NCI-H1436 (cell line): ENCODE measurements at places on chromosomes 11 and 22.

DNA sequence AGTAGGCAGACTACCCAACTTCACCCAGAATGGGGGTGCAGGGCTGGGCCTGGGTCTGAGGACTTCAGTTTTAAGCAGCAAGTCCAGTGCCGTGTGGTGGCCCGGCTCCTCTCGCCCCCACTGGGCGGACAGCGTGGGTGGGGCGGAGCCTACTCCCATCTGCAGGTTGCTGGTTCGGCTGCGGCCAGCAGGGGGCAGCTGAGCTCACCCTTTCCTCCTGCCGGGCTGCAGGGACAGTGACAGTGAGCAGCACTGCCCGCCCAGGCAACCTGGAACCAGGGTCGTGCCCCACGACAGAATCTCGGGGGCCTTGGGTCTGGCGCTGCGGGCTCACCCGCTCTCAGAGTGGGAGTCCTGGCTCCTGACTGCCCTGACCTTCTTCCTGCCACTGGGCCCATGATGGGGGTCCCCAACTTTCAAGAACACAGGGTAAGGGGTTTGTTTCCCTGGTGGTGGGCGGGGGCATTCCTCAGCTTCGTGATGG lies 6.2 kb upstream of the NEAT1 start:
- DNase-seq = peak; percentile 83

DNA sequence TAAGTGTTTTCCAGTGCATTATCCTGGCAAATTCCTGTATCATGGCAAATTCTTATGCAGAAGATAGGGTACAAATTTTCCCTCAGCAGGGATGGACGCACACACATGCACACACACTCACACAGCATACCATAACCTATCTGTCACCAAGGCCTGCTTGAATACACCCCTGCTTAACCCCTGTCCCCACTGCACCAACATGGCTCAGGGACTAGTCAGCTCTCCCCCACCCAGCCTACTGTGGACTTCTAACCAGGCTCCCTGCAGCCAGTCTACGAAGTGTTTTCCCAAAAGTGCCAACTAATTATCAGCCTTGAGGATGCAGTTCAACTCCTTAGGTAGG lies 63.1 kb downstream of the RAB30 start:
- DNase-seq = no peak

GRCh38 chr11:120925944-120926343 lies 98.0 kb upstream of the TBCEL start:
- no peak for DNase-seq

- no peak for DNase-seq
Measured at GRCh38 chr22:24208012-24208749, 26.9 kb downstream of the SUSD2 start.

- no peak for DNase-seq
Measured at GRCh38 chr11:72250661-72251464, 6.9 kb upstream of the PHOX2A start.

GRCh38 chr11:84430661-84431060 lies 1144.5 kb upstream of the CCDC90B start:
- DNase-seq = peak; percentile 22

DNA sequence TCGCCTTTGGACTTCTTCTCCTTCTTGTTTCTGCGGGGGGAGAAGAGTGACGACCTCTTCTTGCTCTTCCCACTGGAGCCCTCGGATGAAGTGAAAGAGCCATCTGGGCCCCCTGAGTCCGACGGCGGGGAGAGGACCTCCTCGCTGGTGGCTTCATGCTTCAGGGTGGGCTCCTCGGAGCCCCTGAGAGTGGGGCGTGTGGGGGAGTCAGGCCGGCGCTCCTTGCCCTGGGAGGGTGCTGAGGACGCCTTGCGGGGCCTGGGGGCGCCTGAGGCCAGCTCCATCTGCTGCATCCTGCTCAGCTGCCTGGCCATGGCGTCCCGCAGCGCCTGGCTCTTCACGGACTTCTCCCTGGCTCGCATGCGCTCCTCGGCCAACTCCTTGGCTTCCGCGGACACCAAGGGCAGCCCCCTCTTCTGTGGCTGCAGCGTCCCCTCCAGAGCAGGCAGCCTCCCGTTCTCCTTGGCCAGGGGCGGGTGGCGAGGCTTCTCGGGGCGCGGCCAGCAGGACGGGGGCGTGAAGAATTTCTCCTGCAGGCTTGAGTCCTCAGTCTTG lies 43.3 kb upstream of the BID start:
- no peak for DNase-seq

DNA sequence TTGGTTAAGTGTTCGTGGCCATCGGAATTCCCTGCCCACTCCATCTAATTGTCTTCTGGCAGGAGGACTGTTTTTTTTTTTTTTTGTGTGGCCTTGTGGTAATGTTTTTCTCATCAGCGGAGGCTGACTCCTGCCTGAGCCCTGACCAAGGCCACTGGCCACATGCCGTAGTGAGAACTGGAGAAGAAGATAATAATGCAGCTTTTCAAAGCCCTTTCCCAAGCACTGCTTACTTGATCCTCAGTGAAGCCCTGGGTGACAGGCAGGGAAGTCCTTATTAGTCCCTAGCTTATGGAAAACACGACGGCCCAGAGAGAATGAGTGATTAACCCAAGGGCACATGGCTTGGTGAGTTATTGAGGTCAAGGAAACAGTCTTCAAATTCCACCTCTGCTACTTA lies 71.2 kb downstream of the ADM start:
- no peak for DNase-seq

GRCh38 chr22:41256254-41257253 lies 15.8 kb upstream of the CHADL start:
- DNase-seq = no peak

DNA sequence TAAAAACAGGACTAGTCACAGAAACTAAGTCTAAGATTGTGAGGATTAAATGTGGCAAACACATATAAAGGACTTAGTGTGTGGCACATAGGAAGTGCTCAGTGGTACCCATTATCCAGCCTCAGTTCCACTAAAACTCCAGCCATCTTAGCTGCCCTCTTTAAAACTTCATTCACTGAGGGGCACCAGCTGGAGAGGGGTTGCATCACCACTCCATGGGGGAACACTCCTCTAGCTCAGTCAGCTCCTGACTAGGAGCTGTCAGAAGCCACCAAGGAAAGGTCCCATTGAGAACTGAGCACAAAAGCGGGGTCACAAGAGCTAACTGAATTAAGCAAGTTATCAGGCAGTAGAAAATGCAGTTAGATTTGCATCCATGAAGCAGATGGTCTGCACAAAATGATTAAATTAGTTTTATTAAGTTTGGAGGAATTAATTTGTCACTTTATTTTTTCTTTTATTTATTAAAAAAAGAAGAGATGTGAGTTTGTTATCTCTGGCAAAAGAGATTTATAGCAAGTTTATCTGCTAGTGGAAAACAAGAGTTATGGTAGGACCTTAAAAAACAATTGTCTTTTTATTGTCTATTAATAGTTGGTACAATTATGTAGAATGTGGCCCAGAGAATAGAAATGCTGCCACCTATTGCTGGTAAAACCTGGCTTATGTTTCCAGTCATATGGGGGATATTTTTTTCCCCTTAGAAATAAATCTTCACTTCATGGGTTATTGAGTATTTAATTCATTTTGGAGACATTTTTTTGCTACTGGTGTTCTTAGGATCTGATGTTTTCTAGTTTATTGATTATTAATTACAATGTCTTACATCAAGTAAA lies 95.7 kb downstream of the NAV2 start:
- DNase-seq = no peak

- DNase-seq = no peak
Measured at GRCh38 chr22:33247758-33248157, 189.6 kb upstream of the SYN3 start.

DNA sequence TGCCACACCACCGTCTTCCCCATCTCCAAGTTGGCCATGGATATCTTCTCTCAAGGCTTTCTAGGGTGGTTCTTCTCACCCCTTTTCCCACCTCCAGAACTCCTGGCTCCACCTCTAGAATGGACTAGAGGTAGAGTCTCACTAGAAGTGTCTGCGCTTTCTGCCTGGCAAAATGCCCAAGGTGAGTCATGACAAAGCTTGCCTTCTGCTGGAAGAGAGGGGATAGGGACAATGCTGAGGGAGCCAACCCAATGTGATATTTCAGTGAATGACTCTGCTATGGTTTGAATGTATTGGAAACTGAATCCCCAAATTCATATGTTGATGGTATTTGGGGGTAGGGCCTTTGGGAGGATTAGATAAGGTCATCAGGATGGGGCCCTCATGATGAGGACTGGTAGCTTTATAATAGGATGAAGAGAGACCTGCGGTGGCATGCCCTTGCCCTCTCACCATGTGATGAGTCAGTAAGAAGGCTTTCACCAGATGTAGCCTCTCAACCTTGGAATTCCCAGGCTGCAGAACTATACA lies 4.1 kb upstream of the CD82 start:
- DNase-seq = no peak

DNA sequence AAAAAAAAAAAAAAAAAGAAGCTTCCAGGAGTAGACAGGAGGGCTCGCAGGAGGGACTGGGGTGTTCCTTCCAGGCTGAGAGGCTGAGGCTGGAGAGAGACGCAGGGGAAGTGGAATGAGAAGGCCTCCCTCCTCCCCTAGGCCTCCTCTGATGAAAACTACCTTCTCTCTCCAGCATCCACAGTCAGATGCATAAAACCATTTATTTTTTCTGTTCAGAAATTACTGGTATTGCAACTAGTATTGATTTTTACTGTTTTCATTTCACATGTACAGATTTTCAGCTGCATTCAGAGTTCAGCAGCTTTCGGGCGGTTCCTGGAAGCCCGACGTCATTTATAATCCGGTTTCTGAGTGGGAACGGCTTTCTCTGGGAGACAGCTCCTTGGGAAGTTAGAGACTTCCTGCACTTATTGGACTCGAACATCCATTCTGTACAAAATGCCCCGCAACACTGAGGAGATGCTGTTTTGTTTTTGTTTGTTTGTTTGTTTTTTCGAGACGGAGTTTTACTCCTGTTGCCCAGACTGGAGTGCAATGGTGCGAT lies 6.9 kb upstream of the NFAM1 start:
- no peak for DNase-seq

DNA sequence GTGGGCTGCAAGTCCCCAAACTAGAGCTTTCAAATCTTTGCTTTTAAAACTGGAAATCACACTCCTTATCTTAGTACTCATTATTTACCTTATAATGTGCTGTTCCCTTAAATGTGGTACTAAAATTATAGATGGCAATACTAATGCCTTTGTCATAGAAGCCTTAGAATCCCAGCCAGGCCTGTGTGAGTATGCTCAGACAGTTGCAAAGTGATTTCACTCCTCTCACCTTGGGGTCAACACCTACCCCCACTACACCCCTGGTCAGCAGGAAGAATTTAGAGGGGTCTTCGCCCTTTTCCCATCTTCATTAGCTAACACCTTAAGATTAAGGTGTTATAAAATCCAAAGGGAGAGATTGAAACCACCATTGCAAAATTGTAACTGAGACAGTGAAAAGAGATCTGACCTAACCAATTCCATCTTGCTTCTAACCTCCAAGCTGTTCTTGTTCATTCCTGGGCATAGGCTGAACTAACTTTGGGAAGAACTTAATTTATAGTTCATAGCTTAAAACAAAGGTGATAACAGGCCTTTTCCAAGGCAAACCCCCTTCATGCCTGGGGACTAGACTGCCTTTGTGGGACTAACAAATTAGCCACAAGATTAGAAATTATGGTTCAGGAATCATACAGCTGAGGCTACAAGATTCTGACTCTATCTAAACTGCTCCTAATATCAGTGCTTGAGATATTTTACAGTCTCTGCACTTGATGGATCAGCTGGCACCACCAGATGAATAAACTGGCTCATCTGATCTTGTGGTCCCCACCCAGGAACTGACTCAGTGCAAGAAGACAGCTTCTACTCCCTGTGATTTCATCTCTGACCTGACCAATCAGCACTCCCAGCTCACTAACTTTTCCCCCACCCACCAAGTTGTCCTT lies 10.4 kb upstream of the MRPL17 start:
- no peak for DNase-seq

GRCh38 chr11:45147891-45148675 lies 1.6 kb downstream of the PRDM11 start:
- DNase-seq = no peak

DNA sequence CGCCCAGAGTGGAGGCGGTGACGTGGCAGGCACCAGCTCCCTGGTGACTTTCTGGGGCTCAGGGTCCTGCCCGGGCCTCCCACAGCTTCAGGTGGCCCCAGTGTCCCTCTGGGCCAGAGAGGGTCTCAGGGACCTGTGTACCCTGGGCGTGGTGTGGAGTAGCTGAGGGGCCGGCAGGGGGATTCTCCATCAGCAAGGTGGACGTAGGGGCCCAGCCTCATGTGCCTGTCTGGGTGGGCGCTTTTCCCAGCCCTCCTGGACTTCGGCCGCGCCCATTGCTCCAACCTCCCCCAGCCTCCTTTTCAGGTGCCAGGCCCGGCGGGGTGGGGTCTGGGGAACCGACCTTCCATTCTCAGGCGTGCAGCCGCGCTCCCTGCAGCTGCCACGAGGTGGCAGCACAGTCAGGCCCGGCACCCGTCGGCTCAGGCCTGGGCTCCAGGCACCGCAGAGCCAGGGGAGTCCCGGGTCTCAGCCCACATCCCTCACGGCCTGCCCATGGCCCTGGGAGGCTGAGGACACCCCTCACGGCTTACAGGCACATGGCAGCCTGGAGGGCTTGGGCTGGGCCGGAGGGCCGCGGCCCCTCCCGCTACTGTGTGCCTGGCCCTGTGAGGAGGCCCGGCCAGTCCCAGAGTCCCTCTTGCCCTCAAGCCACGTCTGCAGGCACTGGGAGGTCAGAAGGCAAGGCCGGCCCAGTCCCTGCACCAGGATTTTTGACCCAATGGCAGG lies 19.9 kb upstream of the MUC5B start:
- DNase-seq = peak; percentile 43

DNA sequence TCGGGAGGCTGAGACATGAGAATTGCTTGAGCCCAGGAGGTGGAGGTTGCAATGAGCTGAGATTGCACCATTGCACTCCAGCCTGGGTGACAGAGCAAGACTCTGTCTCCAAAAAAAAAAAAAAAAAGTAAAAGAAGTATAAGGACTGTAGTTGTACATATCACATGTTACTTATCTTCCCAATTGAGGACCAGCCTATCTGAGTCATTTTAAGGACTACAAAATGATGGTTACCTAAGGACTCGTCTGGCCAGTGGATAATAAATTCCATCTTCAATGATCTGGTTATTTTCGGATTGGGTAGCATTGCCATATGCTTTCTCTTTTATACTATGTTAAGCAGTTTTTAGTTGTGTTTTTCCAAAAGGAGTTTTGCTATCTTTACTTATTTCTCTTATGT lies 55.3 kb downstream of the PPFIA1 start:
- no peak for DNase-seq

DNA sequence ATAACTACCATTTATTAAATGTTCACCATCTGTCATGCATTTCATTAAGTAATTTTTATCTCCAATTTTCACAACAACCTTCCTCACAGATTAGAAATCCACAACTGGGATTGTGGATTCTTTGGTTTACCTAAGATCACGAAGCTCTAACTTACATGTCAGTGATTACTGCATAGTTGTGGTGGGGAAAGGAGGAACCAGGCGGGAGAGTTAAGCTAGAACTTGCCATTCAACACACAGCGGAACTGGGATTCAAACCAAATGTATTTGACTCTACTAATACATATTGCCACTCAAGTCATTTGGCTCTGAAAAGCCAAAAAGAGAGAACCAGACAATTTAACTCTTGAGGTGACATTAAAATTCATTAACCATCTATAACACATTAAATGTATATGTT lies 10.4 kb upstream of the LAYN start:
- DNase-seq = no peak
